EH (cell line): ENCODE measurements at places on chromosomes 3 and 15.

GRCh38 chr3:86416334-86416733 is 574.6 kb downstream of the VGLL3 start:
- DNase-seq: peak; percentile 5

DNA sequence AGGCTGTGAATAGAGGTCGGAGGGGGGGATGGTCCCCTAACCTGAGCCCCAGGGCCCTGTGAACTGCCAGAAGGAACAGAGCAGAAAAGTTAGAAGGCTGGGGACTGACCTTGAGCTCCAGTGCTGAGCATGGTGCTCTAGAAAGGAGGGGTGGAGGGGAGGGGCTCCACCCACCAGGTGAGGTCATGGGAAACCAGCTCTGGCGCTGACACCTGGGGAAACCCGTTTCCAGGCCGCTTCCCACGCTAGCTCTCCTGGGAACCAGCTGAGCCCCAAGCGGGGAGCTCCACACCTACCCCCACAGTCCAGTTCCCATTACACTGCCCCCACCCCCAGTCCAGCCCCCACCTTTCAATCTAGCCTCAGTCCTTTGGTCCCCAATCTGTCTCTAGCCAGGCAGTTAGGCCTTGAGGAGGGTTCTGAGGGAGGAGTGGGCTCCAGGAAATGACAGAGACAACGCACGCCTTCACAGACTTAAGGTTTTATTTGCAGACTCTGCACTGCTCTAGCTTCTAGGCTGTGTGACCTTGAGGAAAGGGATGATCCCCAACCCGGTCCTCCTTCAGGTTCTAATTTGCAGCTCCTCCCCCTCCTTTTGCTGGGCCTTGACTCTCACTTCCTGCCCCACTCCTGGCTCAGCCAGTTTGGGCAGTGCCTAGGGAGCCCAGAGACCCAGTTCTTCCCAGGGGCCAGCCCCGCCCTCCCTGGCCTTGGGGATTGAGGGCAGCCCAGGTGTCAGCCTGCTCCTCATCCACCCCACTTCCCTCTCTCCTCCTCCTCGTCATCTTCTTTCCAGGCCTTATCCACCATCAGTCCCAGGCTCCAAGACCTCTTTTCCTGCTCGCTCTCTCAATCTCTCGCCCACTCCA is 2.1 kb downstream of the RHOV start:
- no peak for DNase-seq

DNA sequence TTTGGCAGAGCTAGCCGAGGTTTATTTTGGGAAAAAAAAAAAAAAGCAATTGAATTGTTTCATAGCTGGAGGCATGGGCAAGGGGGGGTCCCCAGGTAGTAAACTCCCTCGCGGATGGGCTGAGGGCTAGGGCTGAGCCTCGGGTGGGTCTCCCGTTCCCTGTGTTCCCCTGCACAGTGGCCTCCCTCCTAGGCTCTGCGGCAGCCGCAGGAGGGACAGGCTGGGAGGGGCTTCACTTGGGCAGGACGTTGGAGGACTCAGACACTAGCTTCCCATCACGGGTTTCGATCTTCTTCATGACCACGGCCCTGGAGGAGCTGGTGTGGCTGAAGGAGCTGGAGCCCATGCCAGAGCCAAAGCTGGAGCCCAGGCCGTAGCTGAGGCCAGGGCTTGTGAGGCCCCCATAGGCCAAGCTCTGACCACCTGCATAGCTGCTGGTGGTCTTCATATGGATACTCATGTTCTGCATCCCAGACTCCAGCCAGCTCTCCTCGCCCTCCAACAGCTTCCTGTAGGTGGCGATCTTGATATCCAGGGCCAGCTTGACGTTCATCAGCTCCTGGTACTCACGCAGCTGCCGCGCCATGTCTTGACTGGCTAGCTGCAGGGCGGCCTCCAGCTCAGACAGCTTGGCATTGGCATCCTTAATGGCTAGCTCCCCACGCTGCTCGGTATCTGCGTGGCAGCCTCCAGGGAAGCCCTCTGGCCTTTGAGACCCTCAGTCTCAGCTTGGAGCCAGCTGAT is 64.0 kb upstream of the CDAN1 start:
- peak; percentile 8 for DNase-seq

DNA sequence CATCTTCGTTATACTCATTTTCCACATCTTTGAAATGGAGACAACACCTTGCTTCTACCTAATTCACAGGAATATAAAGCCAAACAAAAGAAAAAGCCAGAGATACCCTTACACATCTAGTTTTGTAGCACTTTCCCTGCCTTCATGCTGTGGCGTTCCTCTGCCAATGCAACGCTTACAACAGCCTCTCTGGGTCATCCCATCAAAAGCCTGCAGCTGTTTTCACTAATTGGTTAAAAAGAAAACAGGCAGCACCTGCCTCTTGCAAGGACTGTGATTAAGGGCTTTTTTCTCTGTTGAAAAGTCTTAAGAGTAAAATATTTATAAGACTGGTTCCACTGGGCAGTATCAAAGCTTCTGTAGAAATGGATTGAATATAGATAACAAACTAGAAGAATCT is 120.3 kb downstream of the FMN1 start:
- DNase-seq: no peak

DNA sequence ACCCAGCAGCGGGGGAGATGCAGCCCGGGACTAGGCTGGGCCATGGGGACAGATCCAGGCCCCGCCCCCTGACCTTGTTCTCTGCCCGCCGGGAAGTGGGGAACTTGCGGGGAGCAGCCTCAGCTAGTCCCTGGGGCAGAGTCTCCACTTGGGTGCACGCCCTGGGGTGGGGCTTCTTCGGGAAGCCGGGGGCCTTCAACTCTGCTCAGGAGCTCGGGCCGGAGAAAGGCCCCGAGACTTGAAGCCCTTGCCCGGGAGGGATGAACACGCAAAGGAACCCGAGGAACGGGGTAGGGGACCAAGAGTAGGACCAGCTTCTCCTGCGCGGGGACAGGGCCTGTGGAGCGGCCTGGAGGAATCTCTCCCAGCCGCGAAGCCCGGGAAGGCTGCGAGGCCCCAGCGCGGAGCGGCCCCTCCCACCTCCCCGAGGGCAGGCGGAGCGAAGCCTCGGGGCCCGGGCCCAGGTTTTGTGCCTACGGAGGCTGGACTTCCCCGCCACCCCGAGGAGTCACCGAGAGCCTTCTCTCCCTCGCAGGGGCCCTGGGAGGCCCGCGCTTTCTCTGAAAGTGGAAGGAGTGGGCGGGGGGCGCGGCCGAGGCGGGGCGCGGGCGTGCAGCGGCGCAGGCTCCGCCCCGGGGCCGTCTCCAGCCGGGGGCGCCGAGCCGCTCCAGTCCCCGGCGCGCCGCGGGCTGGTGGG is at the start of gene ITPKA:
TSS of gene ITPKA (plus strand) at position 670 of the 697 bp plus-strand sequence. CDS start 54 bp downstream, outside the sequence.
- peak; percentile 71 for DNase-seq

DNA sequence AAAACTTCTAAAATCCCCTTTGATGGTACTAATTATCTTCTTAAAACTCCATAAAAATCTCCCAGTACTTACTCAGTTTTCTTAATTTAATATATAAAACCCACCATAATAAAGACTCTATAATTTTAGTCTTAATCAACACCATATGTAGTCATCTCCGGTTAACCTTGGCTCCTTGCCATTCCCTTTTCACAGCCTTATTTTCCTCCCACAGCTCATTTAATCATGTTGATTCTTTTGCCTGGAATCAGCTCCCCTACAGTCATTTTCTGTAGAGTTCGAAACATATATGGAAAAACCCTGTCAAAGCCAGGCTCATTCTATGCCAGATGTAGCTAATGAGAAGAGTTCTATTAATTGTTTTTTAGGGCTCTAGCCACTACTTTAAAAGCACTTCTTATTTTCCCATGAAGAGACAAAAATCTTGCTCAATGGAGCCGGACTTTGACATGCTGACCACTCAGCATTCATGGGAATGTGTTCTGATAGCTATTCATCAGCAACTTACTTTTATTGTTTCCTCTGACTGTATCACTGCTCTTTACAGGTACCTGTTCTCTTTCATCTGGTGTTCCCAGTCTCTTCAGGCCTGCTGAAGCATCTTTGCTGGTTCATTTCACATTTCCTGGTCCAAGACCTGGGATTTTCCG is 573.4 kb downstream of the NAALADL2 start:
- peak; percentile 91 for DNase-seq

DNA sequence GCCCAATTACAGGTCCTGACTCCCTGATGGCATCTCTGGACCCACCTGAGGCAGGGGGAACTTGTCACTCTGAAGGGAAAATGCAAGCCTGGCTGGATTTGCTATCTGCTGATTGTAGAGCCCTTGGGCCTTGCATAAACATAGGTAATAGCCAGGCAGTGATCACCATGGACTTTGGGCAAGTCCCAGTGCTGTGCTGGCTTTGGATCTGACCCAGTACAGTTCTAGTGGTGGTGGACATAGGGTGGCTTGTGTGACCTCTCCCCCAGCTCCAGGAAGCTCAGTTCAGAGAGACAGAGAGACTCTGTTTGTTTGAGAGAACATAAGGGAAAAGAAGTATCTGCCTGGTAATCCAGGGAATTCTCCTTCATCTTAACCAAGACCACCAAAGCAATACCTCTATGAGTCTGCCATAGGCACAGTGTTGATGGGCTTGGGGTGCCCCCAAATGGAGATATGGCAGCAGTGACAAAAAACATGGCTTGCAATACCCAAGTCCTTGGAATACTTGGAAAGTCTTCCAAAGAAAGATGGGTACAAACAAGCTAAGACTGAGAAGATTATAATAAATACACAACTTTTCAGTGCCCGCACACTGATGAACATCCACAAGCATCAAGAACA is 348.5 kb downstream of the PYDC2 start:
- DNase-seq: no peak

DNA sequence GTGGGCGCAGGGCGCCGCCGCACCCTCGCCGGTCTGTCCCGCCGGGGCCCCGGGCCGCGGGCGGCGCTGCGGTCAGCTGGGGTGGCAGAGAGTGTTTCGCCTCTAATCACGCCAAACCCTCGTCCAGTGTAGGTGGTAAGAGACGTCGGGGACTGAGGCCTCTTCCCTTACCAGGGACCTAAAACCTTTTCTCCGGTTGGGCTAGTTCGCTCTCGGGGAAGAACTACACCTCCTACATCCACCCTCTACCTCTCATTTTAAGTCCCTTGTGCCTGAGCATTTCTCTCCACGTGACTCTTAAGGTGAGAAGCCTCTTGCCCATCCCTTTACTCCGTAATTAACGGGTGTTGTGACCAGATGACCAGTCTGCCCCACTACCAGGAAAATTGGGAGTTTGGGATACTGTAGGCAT is 520 bp downstream of the TMEM42 start:
- no peak for DNase-seq

GRCh38 chr3:104176706-104177105 is 1190.0 kb upstream of the ALCAM start:
- no peak for DNase-seq

- no peak for DNase-seq
Measured at GRCh38 chr15:65339920-65340319, 35.4 kb downstream of the RNU5B-1 start.

GRCh38 chr3:161108840-161109239 is 3.7 kb upstream of the B3GALNT1 start:
- peak; percentile 38 for DNase-seq

DNA sequence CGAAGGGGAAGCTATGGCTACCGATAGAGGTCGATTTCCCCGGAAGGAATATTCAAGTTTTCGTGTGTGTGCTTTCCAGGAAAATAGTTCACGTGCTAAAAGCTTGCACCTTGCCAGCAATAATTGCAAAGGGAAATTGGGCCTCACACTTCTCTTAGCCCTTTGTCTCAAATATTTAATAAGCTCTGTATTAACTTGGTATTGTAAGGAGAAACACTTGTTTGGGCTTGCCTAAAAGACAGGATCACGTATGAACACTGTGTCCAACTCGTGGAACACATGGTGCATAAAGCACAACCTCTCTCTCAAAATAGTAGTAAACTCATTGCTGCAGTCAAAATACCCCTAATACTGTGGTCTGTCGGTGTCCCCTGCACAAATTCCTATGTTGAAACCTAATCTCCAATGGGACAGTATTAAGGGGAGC is 352 bp upstream of the TMF1 start:
- DNase-seq: no peak

GRCh38 chr3:317012-317411 is 120.4 kb downstream of the CHL1 start:
- no peak for DNase-seq

- no peak for DNase-seq
Measured at GRCh38 chr15:51624022-51624421, 1.5 kb upstream of the DMXL2 start.

DNA sequence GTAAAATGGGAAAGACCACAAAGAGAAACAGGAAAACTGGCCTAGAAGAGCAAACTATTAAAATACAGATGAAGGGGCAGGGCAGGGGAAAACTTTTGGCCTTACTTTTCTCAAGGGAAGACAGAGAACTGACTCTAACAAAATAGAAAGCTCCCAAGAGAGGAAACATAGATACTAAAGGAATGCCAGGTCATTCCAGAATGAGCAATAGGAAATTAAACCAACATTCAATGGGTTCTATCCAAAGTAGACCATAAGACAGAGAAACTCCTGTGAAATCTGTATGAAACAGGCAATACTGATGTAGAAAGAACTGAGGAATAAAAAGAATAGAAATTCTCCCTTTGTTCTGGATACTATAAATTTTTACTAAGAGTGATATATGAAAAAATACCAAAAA is 491.8 kb downstream of the MECOM start:
- no peak for DNase-seq

DNA sequence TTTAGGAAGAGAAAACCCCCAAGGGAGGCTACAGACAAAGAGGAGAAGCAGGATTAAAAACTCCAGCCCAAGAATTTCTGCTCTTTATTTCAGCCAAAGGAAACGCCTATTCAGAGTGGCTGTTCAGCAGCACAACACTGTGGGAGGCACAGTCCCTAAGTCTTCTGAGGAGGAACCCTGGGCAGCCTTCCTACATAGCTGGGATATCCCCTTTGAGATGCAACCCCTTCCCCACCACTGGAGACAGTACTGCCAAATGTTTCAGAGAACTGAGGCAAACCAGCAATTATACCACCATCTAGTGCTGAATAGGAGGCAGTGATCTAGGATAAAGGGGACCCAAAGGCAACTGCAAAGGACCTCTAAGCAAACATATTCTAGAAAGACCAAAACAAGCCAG is 168.1 kb downstream of the VPS13C start:
- no peak for DNase-seq

GRCh38 chr15:61442821-61443220 is 213.7 kb upstream of the RORA start:
- DNase-seq: no peak

- DNase-seq: peak; percentile 43
Measured at GRCh38 chr15:40323953-40324937, 753 bp downstream of the INAFM2 start.
